ENCODE measurements at places on chromosomes 11 and 22. TPM values are rescaled to one million over a fixed set of nuclear protein-coding genes. Genes with fewer than 3 reads are reported as not detected.

PAFAH1B2 gene
- total RNA-seq: 23.5 TPM

NFAM1 gene
- total RNA-seq: 2.8 TPM

EIF4ENIF1 gene
- total RNA-seq: 8.9 TPM

MMP8 gene
- total RNA-seq: 0.50 TPM

FOLH1 gene
- 17.9 TPM for total RNA-seq

SLC35C1 gene
- total RNA-seq: 13.2 TPM

HORMAD2 gene
- 1.5 TPM for total RNA-seq

SMTNL1 gene
- total RNA-seq: not detected

OR52I2 gene
- not detected for total RNA-seq

PLA2G6 gene
- 32.1 TPM for total RNA-seq

CRACR2B gene
- total RNA-seq: 3.5 TPM

RAB38 gene
- total RNA-seq: 0.28 TPM

SLC43A1 gene
- 115 TPM for total RNA-seq

ZNF280B gene
- 0.08 TPM for total RNA-seq

DNAJB13 gene
- not detected for total RNA-seq

ZBTB44 gene
- 17.1 TPM for total RNA-seq

GRM5 gene
- total RNA-seq: not detected

CARNS1 gene
- total RNA-seq: 0.28 TPM

GPHA2 gene
- total RNA-seq: 0.25 TPM

TMEM25 gene
- 37.5 TPM for total RNA-seq

NRXN2 gene
- 0.98 TPM for total RNA-seq
